ENCODE measurements at places on chromosomes 6 and 20.

DNA sequence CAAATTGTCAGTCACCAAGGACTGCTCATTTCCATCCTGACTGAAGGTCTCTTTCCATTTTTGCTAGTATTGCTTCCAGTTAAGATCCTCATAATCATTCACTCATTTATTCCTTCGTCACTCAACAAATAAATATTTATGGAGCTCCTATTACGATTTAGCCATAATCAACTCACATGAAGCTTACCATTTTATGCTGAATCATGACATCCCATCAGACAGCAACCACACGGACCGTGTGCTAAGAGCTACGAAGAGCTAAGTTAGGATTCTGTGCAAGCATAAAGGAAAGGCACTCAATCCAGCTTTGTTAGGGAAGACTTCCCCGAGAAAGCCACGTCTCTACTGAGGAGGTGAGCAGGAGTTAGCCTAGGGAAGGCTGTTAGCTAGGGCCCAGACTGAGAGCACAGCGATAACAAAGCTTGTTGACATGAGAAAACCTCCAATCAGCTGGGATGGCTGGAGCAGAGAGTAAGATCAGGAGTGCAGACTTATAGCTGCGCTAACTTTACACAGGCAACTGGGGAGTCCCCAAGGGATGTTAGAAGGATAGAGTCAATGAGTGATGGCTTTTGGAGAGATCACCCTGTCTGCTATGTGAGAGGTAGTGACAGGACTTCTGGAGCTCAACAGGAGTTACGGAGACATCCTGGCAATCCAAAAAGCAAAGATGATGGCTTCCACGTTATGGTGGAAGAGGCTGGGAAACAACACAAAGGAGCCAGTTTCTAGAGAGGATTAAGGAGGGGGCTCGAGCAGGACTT, 2.6 kb upstream of the GID8 start:
- DNase-seq: no peak

- DNase-seq: peak; percentile 10
Measured at GRCh38 chr6:170013815-170014214, 262.4 kb downstream of the ERMARD start.

GRCh38 chr6:7214468-7214867, 98.5 kb downstream of the SSR1 start:
- no peak for DNase-seq

- DNase-seq: no peak
Measured at GRCh38 chr20:18304618-18305017, 16.3 kb downstream of the ZNF133 start.

DNA sequence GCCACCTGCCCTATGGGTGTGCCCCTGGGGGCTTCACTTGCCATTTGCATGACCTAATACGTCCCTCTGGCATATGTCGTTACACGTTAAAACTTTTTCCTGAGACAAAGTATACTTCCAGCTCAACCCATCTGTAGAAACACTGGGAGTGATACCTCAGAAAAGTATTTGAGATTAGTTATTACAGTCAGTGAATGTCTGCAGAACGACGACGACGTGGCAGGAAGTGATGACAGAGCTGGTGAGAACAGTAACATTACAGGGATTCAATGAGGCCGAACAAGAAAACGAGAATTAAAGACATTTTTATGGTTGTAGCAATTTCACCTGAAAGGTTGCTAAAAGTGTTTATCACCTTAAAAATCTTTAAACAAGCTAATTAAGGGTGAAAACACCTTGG, 40.2 kb downstream of the SASH1 start:
- DNase-seq: no peak

DNA sequence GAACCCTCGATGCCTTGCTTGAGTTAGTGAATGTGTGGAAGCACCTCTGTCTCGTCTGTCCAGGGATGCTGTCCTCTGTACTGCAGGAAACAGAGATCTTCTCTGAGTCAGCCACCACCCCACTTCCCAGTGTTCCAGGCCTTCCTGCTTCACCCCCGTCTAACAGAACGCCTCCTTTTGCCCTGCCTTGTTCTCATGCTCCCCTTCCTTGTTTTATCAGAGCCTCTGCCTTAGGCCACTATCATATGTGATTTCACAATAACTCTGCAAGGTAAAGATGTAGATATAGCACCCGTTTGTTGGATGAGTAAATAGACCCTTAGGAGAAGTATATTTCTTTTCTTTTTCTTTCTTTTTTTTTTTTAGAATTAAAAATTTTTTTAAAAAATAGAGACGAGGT, 106.7 kb upstream of the CLDN20 start:
- no peak for DNase-seq

- DNase-seq: no peak
Measured at GRCh38 chr6:19435755-19436154, 401.4 kb upstream of the ID4 start.

GRCh38 chr6:121522265-121522664, 86.8 kb downstream of the GJA1 start:
- DNase-seq: peak; percentile 96

DNA sequence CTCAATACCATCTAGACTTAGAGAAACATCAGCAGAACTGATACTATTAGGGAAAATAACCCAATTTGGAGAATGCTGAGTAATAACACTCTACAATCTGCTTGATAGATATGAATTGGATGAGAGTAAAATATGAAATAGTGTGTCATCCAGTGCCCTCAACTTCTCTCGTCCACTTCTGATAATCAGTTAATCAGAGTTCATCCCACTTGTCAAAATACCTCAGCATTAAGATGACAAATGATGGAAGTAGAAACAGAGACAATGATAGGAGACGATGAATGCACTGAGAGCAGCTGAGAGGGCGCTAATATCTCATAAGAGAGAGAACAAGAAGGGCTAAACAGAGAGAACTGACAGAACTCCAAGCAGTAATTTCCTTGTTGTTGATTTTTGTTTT, 699.6 kb downstream of the EPHA7 start:
- DNase-seq: no peak

- DNase-seq: no peak
Measured at GRCh38 chr20:10610251-10610650, 63.5 kb downstream of the JAG1 start.

GRCh38 chr6:142013875-142014495, 118.7 kb upstream of the GJE1 start:
- peak; percentile 23 for DNase-seq

- no peak for DNase-seq
Measured at GRCh38 chr6:110563711-110564110, 87.3 kb upstream of the SLC22A16 start.

- peak; percentile 42 for DNase-seq
Measured at GRCh38 chr20:50826121-50826520, 31.3 kb downstream of the BCAS4 start.
